ENCODE measurements at places on chromosomes 7 and 10. TPM values are rescaled to one million over a fixed set of nuclear protein-coding genes. Genes with fewer than 3 reads are reported as not detected.

GCK gene
- 0.71 TPM for total RNA-seq

CHAT gene
- not detected for total RNA-seq

OGDHL gene
- total RNA-seq: not detected

DMBT1 gene
- not detected for total RNA-seq

WDR86 gene
- 5.6 TPM for total RNA-seq

ZEB1 gene
- 134 TPM for total RNA-seq

EPHB4 gene
- total RNA-seq: 8.4 TPM

DDIT4 gene
- 436 TPM for total RNA-seq

CUBN gene
- total RNA-seq: 7.9 TPM

TDRD1 gene
- total RNA-seq: not detected

LIPK gene
- total RNA-seq: not detected

CDK1 gene
- 0.75 TPM for total RNA-seq

CFAP46 gene
- total RNA-seq: not detected

TES gene
- 120 TPM for total RNA-seq

MAP3K8 gene
- 27.3 TPM for total RNA-seq

BLNK gene
- not detected for total RNA-seq

PLXNA4 gene
- 0.85 TPM for total RNA-seq

RBP4 gene
- not detected for total RNA-seq

TMEM184A gene
- 0.06 TPM for total RNA-seq

ACSM6 gene
- not detected for total RNA-seq

PNLIPRP2 gene
- total RNA-seq: not detected

Measured in CD4-positive, alpha-beta T cell (primary cell).